ENCODE measurements at places on chromosomes 12 and 14. TPM values are rescaled to one million over a fixed set of nuclear protein-coding genes. Genes with fewer than 3 reads are reported as not detected.

Gene LHX5
- not detected for total RNA-seq

Gene VDR
- total RNA-seq: 55.8 TPM

Gene NANOG
- not detected for total RNA-seq

Gene CHGA
- total RNA-seq: not detected

GRCh38 chr12:57138526-57139272, 8.7 kb downstream of the LRP1-AS start:
- no peak for DNase-seq
- H3K36me3 ChIP-seq: no peaks in the 10 kb centered on the region
- no peak overlapping the region for H3K4me3 ChIP-seq
- H3K4me1 ChIP-seq: peaks cover 6% of the 10 kb centered on the region

GRCh38 chr12:34595749-34596733, 573.7 kb downstream of the ALG10 start:
- DNase-seq: no peak
- no peaks in the 10 kb centered on the region for H3K27me3 ChIP-seq
- H3K36me3 ChIP-seq: no peaks in the 10 kb centered on the region
- no peak overlapping the region for H3K27ac ChIP-seq
